Activated T-helper 1 cell treated with anti-CD3 and anti-CD28 coated beads, Interleukin-2, amount 50 U/mL, for 16 hours (primary cell): ENCODE measurements at places on chromosomes 7 and 10.

GRCh38 chr7:12249706-12250105 lies 38.6 kb downstream of the TMEM106B start:
- no peak for DNase-seq

GRCh38 chr7:19488056-19488455 lies 220.8 kb downstream of the POLR1F start:
- no peak for DNase-seq

DNA sequence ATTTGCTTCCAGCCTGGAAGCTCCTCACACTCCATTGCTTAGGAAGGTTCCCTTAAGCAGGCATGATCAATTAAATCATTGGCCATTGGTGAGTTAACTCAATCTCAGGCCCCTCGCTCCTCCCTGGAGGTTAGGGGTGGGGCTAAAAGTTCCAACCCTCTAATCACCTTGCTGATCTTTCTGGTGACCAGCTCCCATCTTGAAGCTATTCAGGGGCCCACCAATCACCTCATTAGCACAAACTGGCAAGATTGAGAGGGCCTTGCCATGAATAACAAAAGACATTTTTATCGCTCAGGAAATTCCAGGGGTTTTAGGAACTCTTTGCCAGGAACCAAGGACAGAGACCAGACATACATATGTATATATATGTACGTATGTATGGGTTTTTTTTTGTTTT lies 58.4 kb downstream of the AGK start:
- no peak for DNase-seq

- no peak for DNase-seq
Observed at GRCh38 chr7:121237601-121238000, 91.2 kb upstream of the WNT16 start.

- no peak for DNase-seq
Observed at GRCh38 chr7:136039577-136040345, 62.6 kb upstream of the MTPN start.

DNA sequence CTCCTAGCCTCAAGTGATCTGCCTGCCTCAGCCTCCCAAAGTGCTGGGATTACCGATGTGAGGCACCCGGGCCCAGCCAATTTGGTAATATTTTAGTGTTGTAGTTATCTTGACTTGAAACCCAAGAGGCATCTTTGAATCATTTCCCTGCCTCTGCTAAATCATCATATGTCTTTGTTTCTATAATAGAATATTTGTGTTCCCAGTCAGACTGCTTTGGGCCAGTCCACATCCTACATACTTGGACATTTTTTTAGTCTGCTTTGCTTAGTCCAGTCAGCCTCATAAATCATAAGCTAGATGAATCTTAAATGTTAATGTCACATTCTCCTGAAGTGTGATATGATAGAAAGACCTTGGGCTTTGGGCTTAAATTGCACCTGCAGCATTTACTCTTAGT lies 5.9 kb downstream of the STAM start:
- DNase-seq: no peak

- no peak for DNase-seq
Observed at GRCh38 chr7:13774976-13775375, 214.5 kb downstream of the ETV1 start.
